Fibroblast of skin of scalp (primary cell): ENCODE measurements at places on chromosomes 11 and 22.

DNA sequence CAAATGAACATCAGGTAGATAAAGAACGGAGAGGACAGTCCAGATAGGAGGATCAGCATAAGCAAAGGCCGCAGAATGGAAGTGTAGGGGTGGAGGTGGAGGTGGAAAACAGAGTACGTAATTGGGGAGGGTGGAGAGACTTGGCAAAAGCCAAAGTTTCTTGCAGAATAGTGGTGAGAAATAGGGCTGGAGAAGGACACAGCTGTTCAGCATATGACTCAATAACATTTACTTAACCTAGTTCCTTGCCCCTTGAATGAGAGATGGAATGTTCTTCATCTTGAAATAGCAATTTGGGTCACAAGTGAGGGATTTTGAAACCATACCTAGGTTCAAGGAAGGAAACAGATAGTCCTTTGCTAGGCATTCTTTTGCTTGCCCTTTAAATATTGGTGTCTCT lies 235.9 kb upstream of the ARHGAP20 start:
- no peak for DNase-seq

- no peak for DNase-seq
Measured at GRCh38 chr11:15692739-15693138, 578.0 kb downstream of the INSC start.

- DNase-seq, result no peak
Measured at GRCh38 chr11:65182258-65183170, 786 bp downstream of the CAPN1 start.

DNA sequence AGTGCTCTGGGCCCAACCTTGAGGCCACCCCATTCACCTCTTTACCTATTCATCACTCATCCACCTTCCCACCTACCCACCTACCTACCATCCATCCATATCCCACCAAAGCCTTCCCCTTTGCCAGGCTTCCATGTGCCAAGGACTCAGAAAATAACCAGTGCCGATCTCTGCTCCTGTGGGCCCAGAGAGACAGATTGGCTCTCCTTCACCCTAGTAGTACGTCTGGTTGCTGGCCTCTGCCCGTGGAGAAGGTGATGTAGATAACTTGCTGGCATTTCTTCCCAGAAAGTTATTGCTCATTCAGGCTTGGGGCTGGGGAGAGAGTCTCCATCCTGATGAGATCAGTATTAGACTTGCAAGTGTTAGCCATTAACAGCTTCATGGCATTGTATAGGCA lies 45.2 kb downstream of the NEU3 start:
- no peak for DNase-seq

- no peak for DNase-seq
Measured at GRCh38 chr11:107564877-107565218, 687 bp downstream of the ALKBH8 start.

DNA sequence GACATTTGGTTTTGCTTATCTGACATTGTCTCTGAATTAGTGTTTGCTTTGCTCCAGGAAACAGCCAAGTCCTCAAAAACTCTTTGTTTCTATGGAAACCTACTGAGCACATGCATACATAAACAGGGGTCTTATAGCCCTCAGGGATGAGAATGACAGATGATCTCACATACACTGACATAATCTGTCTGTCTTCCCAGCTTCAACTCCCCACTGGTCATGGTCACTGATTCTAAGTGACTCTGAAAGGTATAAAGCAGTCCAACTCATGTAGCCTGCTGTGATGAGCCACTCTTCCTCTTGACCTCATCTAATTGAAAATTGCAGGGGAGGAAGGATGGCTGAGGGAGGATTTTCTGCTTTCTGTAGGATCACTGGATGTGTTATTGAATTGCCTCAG lies 12.6 kb downstream of the ZNF143 start:
- DNase-seq, result no peak

DNA sequence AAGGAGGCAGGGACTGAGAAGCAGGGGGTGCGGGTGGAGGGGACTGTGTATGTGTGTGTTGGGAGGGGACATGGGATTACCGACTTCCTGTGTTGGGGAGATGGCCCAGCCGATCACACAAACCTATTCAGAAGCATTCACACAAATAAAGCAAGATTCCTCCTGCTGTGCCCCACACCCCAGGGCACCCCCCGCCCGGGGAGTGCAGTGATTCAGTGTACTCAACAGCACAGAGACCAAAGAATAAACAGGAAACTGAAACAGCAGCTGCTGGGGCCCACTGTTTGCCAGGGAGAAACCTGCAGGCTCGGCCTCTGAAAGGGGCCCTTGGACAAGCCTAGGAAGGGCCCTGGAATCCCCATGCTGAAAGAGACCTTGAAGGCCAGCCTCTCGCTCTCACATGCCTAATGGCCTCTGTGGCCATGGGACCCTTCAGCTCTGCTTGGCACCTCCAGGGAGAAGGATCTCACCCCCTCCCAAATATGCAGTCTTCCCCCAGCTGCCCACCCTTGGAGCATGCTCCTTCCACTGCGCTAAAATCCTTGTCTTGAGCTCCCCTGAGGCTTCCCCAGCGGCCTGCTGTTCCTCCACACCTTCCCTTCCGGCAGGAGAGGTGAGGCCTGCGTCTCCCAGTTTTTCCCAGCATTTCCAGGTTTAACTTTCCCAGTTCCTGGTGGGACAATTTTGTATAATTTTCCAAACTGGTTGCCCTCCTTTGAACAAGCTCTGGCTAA lies 72.9 kb downstream of the CSNK2A3 start:
- peak; percentile 48 for DNase-seq

GRCh38 chr11:73396985-73397384 lies 20.8 kb downstream of the RELT start:
- DNase-seq, result no peak

- DNase-seq, result peak; percentile 62
Measured at GRCh38 chr22:26669060-26669481, 11.7 kb downstream of the MIAT start.

DNA sequence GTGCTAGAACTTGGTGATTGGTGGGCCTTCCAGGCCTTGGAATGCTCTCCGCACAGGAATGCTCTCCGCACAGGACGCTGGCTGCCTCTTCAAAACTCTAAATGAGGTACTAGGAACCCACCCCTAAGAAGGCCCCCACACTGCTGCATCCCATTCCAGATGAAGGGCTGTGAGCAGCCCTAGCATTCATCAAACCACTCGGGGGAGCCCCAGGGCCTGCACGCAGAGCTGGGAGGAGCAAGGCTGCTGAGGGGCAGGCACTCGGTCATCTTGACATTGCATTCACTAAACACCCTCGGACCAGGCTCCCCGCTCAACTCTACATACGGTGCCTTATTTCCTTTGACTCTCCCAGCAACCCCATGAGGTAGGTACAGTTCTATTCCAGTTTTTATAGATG lies 49.2 kb upstream of the EMID1 start:
- DNase-seq, result peak; percentile 12

DNA sequence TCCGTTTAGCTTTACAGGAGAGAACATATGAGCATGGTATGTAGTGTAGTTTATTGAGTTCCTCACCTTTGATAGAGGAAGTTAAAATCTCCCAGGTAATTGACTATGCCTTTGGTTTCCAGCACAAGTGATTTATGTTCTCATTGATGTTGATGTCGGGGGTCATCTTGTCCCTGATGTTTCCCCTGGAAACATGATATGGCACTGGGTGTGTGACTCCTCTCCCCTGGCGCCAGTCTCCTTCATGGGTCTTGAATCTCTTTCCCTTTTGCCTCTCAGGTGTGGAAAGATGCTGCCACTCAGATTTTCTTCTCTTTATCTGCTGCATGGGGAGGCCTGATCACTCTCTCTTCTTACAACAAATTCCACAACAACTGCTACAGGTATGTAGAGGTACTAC lies 28.3 kb downstream of the SLC6A5 start:
- no peak for DNase-seq

DNA sequence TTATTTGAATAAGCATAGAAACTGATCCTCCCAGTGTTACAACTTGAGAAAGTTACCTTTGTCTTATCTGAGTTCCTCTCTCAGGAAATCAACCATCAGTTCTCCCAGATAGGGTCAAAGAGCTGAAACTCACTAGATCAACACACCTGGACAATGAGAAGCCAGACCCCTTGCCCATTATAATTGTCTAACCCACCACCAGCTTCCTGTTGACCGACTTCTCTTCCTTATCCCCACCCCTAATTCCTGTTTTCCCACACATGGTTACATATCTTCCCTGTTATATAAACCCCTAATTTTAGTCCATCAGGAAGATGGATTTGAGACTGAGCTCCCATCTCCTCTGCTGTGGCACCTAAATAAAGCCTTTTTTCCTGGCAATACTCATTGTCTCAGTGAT lies 6.9 kb downstream of the SLC5A4 start:
- DNase-seq, result no peak

DNA sequence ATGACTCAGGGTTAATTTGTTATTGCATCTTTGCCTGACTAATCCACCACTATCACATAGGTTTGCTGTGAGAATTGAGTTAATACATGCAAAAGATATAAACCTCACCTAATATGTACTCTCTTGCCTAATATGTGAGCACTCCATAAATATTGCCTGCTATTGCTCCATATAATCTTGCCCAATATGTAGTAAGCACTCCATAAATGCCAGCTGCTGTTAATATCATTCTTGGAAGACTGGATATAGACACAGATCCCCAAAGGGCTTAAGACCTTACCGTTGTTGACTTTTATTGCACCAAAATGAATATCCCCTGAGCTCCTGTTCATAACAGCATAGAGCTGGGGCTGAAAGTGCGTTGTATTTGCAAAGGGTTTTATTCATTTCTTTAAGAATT lies 27.0 kb upstream of the LRRC55 start:
- DNase-seq, result no peak

DNA sequence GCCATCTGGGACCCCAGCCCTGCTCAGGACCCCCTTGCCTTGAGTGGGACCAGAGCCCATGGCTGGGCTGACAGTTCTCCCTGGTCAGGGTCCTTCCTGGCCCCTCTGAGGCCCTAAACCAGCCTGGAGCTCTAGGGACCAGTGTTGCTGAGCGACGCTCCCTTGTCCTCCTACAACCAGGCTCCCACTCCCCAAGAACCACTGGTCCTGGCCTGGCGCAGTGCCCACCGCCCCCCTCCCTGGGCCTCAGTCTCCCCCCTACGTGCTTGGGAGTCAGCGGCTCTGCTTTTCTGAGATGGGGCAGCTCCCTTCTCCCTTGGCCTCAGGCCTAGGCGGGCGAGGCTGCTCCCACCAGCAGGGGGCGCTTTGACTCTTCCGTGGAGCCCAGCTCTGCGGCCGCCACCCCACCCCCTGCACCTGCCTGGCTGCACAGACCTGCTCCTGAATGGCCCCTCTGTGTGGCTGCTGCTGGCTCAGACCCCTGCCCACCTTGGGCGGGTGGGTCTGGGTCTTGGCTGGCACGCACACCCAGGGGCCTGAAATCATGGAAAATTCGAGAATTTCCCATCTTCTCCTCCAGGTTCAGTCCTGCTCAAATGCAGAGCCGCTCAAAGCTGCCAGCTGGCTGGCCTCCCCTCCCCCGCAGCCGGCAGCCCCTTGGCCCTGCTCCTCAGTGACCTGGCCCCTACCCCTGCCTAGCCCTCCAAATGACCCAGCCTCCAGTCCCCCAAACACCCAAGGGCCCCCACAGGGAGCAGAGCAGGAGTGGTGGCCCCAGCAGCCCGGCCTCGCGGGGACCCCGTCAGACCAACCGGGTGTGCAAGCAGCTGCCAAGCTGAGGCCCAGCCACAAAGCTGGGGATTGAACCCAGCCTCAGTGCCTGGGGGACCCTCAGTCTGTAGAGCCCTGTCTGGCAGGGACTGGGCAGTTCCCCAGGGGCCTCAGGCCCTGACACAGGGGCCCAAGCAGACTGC lies 9.1 kb downstream of the PRR33 start:
- peak; percentile 74 for DNase-seq

GRCh38 chr11:14611939-14612338 lies 31.7 kb upstream of the PDE3B start:
- no peak for DNase-seq

DNA sequence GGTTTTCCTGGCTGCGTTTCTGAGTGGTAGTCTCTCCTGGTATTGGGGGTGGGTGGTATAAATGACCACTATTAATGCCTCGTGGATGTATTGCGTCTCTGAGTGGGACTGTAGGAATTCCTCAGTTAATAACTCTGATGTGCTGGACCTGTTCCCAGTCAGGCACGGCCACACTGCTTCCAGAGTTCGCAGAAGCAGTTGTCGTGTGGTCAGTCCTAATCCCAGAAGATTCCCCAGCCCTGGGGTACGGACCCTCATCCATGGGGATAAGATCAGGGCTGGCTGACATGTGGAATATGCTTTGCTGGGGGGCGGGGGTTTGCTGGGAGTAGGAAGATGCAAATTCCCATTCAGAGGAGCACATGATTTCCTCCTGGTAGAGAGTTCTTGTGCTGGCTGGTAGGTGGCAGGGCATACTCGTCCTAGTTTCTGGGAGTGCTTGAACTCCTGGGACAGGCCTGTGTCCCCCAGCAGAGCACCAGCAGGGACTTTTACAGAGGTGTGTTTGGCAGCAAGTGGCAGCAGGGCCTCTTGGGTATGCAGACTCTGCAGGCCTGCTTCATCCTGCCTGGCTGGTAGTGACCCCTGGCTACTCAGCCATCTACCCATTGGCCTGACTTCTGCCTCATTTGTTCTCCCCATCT lies 157.4 kb downstream of the NAV2 start:
- no peak for DNase-seq

- DNase-seq, result no peak
Measured at GRCh38 chr11:334264-334994, 13.8 kb upstream of the IFITM3 start.

DNA sequence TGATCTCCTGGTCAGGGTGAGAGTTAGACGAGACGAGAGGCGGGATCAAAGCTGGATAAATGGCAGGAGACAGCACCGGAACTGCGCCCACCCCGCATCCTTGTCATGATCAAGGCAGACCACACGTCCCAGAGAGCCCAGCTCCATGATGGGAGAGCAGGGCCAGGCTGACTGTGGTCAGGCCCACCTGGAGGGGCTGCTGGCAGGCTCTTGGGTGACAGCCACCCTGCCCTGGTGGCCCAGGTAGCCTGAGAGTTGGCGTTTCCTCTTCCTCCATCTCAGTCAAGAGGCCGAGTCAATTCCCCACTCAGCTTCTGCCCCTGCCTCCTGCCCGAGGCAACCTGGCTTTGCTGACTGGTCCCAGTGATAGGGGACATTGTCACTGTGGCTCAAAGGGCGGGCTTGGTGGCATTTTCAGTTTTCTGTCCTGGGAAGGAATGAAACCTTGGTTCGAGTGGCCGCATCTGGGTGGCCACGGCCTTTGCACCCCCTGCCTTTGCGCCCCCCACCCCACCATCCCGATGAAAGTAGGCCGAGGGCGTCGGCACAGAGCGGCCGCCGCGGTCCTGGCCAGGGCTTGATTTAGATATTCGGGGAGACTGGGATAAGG lies 60.8 kb upstream of the PPARA start:
- no peak for DNase-seq

GRCh38 chr11:29279716-29280115 lies 737.1 kb downstream of the KCNA4 start:
- DNase-seq, result no peak

DNA sequence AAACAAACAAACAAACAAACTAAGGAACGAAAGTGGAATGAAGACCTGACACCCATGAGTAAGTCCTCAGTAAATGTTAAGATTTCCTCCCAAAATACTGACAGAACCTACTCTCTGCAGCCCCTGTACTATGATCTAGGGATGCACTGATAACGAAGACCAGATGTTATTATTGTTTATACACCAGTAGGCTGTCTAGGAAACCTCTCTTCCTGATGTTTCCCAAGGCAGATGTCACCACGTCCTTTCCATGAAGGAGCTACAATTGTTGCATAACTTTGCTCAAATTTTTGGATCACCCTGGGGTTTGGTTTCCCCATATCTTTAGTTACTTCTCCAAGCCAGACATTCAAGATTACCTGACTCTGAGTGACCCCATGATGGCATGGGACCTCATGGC lies 340.7 kb downstream of the MIAT start:
- DNase-seq, result no peak
